Osteoblast (primary cell): ENCODE measurements at places on chromosomes 16 and 17. TPM values are rescaled to one million over a fixed set of nuclear protein-coding genes. Genes with fewer than 3 reads are reported as not detected.

- peak; percentile 50 for DNase-seq
Measured at GRCh38 chr17:74394977-74395376, 27.7 kb downstream of the GPR142 start.

- DNase-seq: no peak
Measured at GRCh38 chr17:62895320-62896301, 70.4 kb upstream of the TANC2 start.

DNA sequence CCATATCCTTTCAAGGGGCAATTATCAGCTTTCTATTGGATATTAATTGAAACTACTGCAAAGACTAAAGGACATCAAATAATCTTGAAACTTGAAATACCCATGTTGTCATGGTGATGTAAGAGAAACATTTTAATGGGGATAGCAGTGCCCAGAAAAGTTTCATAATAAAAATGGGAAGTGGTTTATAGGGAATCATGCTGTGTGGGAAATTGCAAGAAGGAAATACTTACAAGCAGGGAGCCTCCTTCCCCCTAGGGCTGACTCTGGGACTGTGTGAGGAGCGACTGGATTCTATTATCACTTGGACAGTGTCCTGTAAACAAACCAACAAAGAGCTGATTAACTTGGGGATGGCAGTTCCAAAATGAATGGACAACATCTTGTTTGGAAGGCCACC, 1393.1 kb upstream of the GOT2 start:
- DNase-seq: no peak

DNA sequence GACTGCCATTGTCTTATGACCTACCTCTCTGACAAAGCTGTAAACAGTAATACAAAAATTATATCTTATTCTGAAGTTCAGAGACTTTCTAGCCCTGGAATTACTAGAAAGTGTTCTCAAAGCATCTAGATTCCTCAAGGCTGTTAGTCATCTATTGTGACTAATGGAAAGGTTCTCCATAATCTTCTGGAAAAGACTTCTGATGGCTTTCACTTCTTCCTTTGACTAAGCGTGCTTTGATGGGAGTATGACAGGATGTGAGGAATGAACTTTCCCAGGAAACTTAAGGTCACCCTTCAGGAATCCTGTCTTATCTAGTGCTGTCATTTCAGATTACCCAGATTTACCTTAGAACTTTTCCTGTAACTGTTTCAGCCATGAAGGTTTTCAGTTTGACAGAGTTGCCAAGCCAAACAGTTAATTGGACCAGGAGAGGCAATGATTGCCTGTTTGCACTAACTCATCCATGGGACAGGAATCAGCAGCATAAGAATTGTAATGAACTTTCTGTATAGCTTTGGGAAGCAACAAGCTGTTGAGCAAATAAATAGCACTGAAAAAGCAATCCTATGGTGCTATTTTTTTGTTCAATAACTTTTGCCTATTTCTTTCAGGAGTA, 43.5 kb downstream of the AP2B1 start:
- peak; percentile 75 for DNase-seq

DNA sequence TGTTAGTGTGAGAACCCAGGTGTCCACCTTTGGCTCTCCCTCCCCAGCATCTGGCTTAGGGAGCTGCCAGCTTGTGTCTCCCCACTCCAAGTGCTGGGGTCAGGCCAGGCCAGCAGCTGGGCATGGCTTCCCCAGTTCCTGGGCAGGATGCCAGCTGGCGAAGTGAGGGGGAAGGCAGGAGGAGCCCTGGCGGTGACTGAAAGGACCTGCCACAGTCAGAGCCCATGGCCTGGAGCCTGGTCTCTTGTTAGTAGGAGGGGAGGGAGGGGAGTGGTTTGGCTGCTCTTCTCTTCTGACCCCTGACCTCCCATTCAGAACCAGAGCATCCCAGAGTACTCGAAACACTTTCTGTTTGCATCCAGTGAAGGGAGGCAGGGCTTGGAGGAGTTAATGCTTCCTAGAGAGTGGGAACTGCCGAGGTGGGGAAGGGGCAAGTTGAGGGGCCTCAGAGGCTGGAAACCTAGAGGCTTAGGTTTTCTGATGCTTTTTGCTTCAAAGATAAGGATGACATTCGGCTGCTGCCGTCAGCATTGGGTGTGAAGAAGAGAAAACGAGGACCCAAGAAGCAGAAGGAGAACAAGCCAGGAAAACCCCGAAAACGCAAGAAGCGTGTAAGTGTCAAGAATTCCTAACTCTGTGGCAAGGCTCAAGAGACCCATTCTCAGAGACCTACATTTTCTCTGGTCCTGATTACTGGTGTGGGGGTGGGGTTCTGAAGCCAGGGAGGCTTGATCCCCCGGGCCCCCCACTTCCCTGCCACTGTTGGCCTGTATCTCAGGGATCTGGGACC, 772 bp downstream of the CHD3 start:
- DNase-seq: peak; percentile 98

DNA sequence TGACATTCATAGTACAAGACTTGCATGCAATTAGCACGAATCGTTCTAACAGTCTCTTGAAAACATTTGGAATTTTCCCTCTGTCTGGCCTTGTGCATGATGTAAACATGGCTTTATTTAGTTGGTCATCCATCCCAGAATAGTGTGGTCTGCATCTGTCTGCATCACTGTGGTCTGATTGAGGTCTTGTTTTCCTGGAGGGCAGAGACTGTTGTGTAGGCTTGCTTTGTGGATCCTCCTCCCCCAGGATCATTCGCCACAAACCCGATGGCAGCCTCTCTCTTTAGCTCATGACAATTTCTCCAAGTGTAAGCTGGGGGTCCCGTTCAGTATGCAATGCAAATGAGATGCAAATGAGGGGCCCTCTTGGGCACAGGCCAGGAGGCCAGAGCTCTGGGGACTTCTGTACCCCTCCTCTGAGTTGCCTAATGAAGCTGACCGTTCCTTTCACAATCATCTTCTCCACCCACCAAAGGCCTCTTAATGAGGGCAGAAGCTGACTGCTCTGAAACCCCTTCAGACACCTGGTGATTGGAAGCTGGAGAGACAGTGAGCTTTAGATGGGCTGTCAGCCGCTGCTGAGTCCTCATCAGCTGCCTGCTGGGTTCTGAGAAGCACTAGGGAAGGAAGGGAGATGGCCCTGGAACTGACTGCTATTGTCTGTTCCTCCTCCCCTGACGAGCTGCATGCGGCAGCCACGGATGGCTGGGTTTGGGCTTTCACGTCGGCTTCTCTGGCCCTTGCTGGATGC, 201.2 kb upstream of the CACNG3 start:
- no peak for DNase-seq

DNA sequence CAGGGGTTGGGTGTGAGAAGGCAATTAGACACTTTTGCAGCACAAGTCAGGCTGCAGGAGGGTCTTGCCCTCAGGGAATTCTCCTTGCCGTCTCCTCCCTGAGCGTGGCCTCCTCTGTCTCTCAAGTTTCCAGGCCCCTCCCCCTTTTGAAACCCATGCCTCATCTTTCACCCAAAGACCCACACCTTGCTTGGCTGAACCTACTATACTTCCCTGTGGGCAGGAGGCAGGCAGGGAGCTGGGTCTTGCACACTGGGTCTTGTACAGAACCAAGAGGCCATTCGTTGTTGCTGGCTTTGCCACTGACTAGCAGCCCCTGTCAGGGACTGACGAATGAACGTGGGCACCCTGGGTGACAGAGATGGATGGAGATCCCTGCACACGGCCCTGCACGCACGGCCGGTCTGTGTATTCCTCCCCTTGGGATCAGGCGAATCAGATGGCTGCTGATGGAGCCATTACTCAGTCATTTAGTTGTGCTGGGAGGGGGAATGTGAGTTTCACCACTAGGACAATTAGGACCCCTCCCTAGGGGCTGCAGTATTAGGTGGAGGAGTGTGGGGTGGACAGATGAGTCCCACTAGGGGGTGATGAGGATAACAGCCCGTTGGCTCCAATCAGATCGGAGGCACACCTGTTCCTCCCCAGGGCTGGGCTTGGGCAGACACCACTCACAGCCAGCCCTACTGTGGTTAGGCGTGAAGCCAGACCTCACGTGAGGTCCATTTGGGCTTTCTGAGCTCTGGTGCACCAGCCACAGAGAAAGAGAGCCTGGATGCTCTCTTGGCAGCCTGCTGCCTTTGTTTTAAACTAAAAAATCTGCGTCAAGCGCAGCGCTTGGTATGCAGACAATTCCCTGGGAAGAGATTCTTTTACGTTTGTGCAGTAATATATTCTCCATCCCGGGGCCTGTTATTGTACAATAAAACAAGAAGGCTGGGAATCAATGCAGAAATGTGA, 167.7 kb upstream of the WSCD1 start:
- DNase-seq: no peak

DNA sequence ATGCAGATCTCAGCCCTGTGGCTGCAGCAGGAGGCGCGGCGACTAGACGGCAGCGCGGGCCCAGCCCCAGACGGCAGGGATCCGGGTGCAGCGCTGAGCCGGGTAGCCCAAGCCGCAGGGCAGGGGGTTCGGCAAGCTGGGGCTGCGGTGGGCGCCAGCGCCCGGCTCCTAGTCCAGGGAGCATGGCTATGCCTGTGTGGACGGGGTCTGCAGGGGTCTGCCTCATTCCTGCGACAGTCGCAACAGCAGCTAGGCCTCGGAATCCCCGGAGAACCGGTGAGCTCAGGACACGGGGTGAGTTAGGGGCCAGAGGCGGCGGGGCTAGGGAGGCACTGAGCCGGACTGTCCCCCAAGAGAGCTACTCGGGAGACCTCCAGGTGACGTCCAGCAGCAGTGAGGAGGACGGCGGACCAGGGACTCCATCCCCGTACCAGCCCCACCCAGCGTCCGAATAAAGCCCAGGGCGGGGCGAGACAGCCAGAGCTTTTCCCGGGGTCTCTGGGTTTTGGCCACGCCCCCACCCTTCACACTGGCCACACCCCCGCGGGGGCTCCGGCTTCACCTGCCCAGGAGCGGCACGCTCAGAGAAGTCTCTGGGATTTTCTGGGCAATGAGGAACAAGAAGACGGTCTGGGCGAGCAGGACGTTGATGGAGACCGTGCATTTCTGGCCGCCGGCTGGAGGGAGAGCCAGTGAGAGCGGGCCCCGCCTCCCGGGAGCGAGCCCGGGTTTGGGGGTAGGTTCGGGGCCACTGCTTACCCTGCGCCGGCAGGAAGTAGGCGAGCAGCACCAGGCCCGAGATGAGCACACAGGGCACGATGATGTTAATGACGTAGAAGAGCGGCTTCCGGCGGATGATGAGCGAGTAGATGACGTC, 1.1 kb downstream of the C17orf107 start:
- peak; percentile 80 for DNase-seq

GRCh38 chr17:39756380-39757079, 18.8 kb downstream of the GRB7 start:
- DNase-seq: peak; percentile 76

DNA sequence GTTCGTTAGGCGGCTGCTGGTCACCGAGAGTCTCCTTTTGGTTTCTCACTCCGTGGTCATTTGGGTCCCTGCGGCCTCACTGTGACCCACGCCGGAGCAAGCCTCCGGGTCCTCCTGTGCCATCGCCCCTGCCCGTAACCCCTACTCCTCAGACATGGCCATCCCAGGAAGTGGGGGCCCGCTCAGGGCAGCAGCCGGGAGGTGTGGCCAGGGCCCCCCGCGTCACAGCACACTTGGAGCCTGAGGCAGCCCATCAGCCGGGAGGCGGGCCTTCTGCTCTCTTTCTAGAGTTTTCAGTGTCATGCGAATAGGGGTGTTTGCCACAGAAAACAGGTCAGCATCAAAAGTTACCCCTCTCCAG, 7.9 kb upstream of the WFIKKN1 start:
- DNase-seq: peak; percentile 69

GRCh38 chr17:6422654-6423241, 12.2 kb downstream of the AIPL1 start:
- no peak for DNase-seq

GRCh38 chr17:28599311-28600184, 723 bp upstream of the SPAG5 start:
- DNase-seq: peak; percentile 97

GRCh38 chr17:59353936-59354755, 22.7 kb downstream of the YPEL2 start:
- no peak for DNase-seq

GRCh38 chr17:58120195-58120822, 27.9 kb upstream of the OR4D1 start:
- DNase-seq: no peak

DNA sequence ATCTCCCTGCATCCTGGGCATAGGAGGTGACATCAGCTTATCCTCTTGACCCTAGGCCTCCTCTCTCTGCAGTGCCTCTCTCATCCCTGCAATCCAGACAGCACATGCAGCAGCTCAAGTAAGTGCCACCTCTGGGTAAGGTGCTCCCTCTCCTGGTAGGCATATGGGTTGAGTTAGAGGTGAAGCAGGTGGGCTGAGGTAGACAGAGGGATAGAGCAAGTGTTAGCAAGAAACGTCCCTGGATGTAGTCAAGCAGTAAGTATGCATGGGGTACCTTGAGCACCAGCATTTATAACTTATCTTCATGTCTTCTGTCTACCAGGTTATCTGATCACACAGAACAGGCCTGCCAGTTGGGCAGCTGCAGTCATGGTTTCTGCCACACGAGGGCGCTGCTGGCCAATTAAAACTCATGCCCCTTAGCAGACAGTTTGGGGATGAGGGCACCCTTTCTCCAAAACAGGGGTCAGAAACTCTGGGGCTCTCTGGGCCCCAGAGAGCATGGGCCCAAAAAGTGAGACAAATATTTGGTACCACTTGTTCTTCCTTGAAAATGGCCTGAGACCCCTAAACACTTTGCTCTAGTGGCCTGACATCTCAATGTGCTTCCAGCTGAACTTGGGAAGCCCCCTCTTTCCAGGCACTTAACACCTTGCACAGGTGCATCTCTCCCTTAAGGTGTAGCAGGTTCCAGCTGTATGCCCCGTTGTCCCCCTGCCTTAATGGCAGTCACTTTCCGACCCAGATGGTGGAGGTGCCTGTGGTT, 59.8 kb downstream of the NEUROD2 start:
- DNase-seq: peak; percentile 89

DNA sequence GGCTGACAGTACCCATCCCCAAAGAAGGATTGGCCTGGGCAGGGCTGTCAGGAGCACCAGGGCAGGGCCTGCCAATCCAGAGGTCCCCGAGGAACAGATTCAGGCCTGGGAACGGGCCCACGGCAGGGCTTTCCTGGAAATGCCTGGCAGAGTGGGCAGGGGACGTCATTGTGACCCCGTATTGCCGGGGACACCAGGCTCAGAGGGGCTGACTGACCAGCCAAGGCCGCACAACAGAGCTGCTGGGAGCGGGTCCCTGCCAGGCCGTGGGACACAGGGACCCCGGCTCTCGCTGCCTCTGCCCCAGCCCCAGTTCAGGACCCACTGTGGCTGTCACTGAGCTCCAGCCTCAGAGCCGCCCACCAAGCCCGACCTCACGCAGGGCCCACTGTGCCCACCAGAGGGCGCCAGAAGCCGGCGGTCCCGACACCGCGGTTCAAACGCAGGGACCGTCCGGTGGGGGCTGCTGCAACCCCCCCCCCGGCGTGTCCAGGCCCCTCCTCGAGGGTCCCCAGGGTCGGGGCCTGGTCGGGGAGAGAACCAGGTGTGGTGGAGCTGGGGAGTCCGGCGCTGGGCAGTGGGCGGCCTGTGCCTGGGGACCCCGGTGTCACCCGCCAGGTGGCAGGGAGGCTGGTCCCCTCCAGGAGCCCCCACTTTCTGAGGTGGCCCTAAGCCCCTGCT, 15.2 kb upstream of the SSTR5 start:
- DNase-seq: peak; percentile 98

EME1 gene
- total RNA-seq: 0.59 and 0.72 TPM in 2 replicates

KRTAP9-2 gene
- total RNA-seq: not detected in 2 replicates

KRT28 gene
- not detected in 2 replicates for total RNA-seq

GCSH gene
- total RNA-seq: 18.1 and 19.2 TPM in 2 replicates
